ENCODE measurements at places on chromosomes 1 and 21. TPM values are rescaled to one million over a fixed set of nuclear protein-coding genes. Genes with fewer than 3 reads are reported as not detected.

TEDDM1 gene
- total RNA-seq, result 4.6 TPM

DNA sequence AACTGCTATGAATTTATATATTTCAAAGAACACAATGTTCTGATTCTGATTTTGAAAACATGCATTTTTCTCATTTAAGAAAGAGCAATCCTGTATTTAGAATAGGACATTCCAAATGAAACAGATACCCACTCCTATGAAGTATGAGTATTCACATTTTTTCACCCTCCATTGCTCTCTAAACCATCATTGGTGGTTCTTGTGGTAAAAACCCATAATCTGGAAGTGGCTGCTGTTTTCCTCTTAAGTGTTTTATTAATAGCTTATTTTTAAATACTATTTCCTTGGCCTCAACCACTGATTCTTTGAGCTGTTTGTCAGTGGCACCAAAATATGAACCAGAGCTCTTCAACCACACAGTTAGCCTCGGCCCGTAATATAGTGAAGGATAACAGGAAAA, 60.0 kb upstream of the ADAM30 start:
- DNase-seq, result no peak

DNA sequence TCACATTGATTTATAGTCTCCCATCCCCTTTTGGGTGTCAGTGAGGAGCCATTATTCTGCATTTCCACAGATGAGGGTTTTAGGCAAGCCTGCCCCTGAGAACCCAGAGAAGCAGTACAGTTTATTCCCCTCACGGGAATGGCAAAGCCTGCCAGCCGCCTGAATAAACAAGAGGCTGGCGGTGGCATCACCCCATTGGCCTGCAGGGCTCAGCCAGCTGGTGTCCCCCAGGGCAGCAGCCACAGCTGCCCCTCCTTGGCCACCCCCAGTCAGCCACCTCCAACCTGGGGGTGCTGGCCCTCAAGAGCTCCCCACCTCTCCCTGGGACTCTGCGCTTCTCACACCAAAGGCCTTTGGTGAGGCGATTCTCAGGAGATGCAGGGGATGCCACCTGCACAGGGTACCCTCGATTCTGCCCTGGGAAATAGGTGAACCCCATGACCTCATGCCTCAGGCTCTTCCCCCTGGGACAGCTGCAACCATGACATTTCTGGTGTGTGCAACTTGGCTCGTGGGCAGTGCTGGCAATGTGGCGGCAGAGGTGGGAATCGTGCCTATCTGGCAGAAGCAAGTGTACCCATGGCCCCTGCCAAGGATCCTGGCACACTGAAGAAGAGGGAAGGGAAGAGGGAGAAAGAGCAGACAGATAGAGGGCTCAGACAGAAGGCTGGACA, 14.0 kb downstream of the OLFML2B start:
- DNase-seq, result no peak

DCDC2B gene
- 0.72 TPM for total RNA-seq

GRCh38 chr1:160588468-160588867, 9.2 kb upstream of the CD84 start:
- DNase-seq, result no peak

STX12 gene
- total RNA-seq, result 96.8 TPM

DNA sequence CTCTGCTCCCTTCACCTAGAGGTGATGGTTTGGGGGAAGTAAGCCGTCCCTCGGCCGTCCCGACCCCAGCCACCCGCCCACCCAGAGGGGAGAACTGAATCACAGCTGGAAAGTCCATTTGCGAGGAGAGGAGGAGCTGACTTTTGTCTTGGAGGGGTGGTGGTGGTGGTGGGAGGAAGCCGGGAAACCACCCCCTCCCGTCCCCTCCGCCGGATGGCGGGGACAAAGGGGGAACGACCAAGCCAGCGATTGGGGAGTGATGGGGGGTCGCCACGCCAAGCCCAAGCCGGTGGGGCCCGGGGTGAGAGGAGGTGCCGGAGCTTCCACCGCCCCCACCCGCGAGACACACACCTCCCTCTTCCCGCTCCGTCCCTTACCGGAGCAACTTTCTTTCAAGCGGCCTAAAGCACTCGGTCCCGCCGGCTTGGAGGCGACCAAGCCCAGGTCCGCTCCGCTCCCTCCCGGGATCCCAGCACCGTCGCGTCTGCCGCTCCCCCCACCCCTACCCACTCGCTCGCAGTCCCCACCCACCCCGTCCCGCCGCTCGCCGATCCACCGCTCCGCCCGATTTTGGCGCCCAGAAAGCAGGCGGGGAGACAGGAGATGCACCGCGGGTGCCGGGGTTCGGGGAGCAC, 540 bp downstream of the ARHGEF2 start:
- DNase-seq, result peak; percentile 34

- DNase-seq, result no peak
These were observed 2.2 kb upstream of the KRTAP10-6 start for GRCh38 chr21:44594406-44594916.

HS2ST1 gene
- total RNA-seq, result 18.8 TPM

- DNase-seq, result peak; percentile 72
These were observed 18.8 kb downstream of the RNF220 start for GRCh38 chr1:44423591-44424537.

DNA sequence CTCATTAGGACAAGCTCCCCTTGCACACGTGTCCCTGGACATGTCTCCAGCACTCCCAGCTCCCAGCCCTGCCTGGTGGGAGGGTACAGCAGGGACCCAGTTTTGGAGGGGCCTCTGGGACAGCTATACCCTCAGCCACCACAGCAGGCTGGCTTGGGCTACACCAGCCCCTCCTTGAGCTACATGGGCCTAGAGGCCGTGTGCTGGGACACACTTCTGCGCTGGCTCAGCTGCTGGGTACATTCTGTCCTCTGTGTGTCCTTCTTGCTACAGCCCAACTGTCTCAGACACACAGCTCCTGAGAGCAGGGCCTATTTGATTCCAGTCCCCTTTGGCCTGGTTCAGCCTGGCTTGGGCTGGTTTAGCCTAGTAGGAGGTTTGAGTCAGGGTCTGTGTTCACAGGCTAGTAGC, 26.7 kb downstream of the DMAP1 start:
- DNase-seq, result peak; percentile 54

CYB561D1 gene
- 6.7 TPM for total RNA-seq

DNA sequence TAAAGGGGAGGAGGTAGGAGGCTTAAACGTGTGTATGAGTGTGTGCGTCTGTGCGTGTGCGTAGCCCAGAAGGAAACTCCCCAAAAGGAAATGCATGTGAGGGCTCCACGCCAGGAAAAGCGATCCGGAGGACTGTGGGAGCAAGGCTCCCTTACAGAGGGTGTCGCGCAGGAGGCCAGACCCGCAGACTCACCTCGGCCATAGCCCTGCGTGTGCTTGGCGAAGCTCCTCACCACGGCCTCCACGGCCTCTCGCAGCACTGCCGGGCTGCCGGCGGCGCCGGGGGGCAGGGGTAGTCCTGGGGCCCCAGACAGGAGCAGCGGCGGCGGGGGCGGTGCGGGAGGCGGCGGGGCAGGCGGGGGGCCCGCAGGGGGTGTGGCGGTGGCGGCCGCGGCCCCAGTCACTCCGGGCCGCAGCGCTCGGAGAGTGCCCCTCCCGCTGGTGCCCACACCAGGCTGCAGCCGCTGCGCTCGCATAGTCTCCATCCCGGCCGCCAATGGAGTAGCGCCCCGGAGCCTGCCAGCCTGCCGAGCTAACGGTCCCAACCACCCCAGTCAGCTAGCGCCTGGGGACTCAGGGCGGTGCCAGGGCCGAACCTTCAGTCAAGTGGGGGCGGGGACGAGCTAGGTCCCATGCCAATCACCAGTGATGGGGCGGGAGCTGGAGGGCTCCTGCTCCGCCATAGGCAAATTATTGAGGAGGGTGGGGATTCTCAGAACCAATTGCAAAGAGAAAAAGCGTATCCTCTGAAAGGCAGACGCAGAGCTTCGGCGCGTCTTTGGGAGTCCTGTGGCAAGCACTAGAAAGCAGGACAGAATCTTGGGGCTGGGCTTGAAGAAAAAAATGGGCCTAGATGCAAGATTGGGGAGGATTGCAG, at the start of gene LIX1L:
LIX1L (minus strand) TSS at position 575 of the 877 bp plus-strand sequence; CDS start at position 485, 90 bp downstream.
- peak; percentile 99 for DNase-seq

DNA sequence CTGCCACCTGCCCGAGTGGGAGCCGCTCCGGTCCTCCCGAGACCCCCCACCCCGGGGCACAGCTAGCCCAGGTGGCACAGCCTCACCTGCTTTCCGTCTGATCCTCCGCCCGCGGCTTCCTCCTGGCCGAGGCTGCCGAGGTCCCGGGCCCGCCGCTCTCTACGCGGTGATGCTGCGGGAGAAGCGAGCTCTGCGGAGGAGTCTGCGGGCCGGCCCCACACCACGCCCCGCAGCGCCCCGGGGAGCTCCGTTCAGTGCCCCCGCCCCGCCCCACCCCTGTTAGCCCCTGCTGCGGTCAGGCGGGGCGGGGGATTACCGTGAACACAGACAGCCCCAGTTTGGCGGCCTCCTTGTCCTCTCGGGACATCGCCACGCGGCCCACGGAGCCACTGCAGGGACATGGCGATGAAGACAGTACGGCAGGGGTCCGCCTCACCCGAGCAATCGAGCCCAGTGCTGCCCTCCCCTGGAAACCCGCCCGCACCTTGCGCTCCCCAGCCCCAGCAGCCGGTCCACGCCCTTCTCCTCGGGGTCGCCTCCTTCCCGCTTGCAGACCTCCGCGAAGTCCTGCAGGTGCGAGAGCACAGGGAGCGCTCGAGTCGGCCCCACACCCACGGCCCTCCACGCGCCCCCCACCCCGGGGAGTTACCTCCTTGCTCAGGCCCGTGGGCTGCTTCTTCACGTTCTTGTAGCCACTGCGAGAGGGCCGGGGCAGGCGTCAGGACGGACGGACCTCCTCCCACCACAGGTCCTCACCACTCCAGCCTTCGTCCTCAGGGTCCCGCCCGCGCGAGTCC, 933 bp downstream of the C1orf35 start:
- DNase-seq, result no peak

AGO4 gene
- 25.3 TPM for total RNA-seq

GJA9 gene
- total RNA-seq, result 1.7 TPM

DNA sequence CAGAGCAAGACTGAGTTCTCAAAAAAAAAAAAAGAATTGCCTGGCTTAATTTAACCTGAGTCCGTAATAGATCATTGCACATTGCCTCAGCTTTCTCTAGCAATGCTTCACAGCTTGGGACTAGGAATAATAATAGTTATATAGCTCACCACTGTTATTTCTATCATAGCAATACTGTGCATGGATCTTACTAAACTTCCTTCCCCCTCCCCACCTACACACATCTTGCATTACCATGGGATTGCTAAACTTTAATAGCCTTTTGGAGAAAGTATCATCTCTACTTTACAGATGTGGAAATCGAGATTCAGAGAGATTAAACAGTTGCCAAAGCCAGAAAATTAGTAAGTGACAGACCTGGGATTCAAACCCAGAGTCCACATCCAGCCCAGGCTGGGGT, 99.4 kb downstream of the ATP5PO start:
- no peak for DNase-seq

DNA sequence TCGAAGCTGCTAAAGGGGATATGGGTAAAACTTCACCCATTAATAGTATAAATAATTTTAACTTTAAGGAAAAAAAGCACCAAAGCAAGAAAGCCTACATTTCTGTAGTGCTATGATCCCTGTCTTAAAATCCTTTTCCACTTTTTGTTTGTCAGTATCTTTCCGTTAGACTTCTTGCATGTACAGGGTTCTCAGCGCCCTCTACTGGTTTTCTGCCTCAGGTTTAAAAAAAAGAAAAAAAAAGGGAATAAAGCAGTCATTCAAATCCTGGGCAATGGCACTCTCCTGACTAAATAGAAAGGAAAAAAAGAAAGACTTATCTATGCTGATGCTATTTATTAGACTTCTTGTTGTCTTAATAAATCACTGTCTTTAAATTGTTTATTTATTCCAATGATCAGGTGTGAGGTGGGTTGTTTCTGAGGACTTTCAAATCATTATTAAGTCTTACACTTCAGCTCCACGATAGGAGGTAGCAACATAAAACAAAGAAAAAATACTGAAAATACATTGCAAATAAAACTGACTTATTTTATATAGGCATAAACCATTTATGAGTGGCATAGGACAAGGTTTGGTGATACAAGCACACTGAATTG, 475.4 kb upstream of the NR5A2 start:
- peak; percentile 77 for DNase-seq

DNA sequence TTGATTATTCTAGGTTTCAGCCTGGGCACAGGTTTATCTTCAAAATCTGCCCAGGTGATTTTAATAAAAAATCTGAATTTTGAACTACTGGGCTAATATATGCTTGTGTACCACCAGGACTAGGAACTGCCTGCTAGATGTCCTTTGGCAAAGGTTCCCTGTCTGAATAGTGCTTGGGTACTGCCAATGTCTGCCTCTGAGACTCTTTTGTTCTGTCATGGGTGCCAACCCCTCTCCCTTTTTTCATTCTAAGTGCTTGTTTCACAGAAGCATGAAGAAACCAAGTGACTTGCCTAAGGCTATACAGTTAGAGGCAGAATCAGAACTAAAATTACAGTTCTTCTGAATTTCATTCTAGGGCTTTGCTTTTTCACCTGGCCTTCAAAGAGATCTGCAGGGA, 106.3 kb upstream of the CACHD1 start:
- DNase-seq, result no peak

GRCh38 chr1:25573591-25573930, 30.2 kb downstream of the LDLRAP1 start:
- no peak for DNase-seq

SPSB1 gene
- 43.3 TPM for total RNA-seq

ZBTB7B gene
- 18.8 TPM for total RNA-seq

GRCh38 chr1:181326348-181326747, 157.0 kb upstream of the CACNA1E start:
- no peak for DNase-seq

- peak; percentile 87 for DNase-seq
These were observed 29.7 kb downstream of the SERTAD4 start for GRCh38 chr1:210262167-210262896.

GRCh38 chr1:24253571-24253970, 65.6 kb upstream of the GRHL3 start:
- no peak for DNase-seq

DNA sequence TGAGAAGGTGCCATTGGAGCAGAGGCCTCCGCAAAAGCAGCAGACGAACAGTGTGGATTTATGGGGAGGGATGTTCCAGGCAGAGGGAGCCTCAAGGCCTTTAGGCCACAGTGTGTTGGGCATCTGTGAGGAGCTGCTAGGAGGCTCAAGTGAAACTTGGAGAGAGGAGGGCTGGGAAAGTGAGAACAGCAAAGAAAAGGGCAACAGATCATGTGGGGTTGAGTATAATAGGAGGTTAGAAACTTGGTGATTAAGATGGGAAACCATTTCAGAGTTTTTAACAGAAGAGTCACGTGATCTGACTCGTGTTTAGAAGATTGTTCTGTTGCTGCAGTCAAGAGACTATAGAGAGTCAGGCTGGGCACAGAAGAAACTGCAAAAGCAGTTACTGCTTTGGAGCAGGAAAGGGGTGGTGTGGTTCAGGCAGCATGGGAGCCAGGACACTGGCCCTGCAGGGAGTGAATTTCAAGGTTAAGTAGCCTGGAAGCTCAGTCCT, 277.0 kb downstream of the DISC1 start:
- no peak for DNase-seq

GRCh38 chr1:88191917-88192316, 492.2 kb upstream of the PKN2 start:
- DNase-seq, result no peak

LCK gene
- 0.96 TPM for total RNA-seq

GRCh38 chr1:32963746-32964460, 706 bp downstream of the RNF19B start:
- DNase-seq, result peak; percentile 66

Data from umbilical cord (tissue), 2 donors.